ENCODE measurements at places on chromosomes 11 and 22. TPM values are rescaled to one million over a fixed set of nuclear protein-coding genes. Genes with fewer than 3 reads are reported as not detected.

DNA sequence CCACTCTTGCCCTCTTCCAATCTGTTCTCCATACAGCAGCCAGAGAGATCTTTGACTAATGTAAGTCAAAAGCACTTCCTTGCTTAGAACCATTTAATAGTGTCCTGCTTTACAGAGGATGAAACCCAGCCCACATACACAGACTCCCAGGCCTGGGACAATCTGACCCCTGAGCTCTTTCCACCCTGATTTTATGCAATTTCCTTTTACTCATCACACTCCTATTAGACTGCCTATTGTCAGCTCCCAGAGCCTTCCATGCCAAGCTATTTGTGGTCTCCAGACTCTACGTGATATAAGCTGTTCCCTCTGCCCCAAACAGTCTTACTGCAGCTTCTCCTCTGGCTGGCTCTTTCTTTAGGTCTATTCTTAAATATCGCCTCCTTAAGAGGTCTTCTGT lies 28.1 kb downstream of the ME3 start:
- H3K27ac ChIP-seq, result no peak overlapping the region
- H3K4me1 ChIP-seq, result no peaks in the 10 kb centered on the region
- peaks cover 14% of the 10 kb centered on the region for H3K36me3 ChIP-seq
- DNase-seq, result no peak
- H3K27me3 ChIP-seq, result peaks cover 34% of the 10 kb centered on the region

- H3K4me3 ChIP-seq, result no peak overlapping the region
- H3K27me3 ChIP-seq, result no peaks in the 10 kb centered on the region
- H3K27ac ChIP-seq, result no peak overlapping the region
- peak; percentile 32 for DNase-seq
- H3K36me3 ChIP-seq, result no peaks in the 10 kb centered on the region
- no peaks in the 10 kb centered on the region for H3K4me1 ChIP-seq
Measured at GRCh38 chr11:71208011-71208774, 44.2 kb downstream of the SHANK2 start.

DNA sequence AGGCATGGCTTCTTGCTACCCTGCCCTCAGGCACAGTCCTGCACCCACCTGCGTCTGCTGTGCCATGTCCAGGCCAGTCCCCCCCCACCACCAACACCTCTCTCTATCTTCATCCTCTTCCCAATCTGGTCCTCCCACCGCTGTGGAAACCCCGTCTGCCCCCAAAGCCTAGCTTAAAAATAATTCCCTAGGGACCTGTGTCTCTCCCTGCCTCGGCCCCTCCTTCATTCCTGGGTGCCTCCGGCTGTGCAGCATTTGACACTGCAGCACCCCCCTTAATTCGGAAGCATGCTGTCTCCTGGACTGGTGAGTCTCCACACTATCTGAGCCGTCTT lies 2.5 kb upstream of the ASCL2 start:
- no peaks in the 10 kb centered on the region for H3K36me3 ChIP-seq
- peaks cover 6% of the 10 kb centered on the region for H3K27me3 ChIP-seq
- no peak overlapping the region for H3K4me3 ChIP-seq
- no peak for DNase-seq

DNA sequence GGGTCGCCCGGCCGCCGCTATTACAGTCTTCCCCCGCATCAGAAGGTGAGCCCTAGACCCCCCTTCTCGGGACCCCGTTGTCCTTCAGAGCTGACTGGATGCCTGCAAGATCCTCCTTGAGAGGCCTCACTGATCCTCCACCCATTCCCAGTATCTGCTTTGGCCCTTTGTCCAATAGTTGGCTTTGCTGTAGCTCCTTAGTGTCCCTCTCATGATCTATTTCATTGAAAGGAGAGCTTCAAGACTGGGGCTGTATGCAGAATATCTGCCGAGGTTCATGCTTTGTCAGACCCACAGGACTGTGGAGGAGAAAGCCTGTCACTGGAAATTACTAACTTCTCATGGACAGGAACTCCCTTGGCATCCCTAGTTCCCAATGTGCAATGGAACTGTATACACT lies 499 bp downstream of the DLAT start:
- peak overlapping the region; percentile 94 for H3K27ac ChIP-seq
- H3K27me3 ChIP-seq, result no peaks in the 10 kb centered on the region
- peaks cover 5% of the 10 kb centered on the region for H3K36me3 ChIP-seq
- peaks cover 18% of the 10 kb centered on the region for H3K4me1 ChIP-seq

- no peaks in the 10 kb centered on the region for H3K27me3 ChIP-seq
- DNase-seq, result no peak
- H3K36me3 ChIP-seq, result no peaks in the 10 kb centered on the region
- peaks cover 38% of the 10 kb centered on the region for H3K4me1 ChIP-seq
- H3K27ac ChIP-seq, result peak overlapping the region; percentile 77
Measured at GRCh38 chr11:73157101-73158010, 15.2 kb upstream of the FCHSD2 start.

DNA sequence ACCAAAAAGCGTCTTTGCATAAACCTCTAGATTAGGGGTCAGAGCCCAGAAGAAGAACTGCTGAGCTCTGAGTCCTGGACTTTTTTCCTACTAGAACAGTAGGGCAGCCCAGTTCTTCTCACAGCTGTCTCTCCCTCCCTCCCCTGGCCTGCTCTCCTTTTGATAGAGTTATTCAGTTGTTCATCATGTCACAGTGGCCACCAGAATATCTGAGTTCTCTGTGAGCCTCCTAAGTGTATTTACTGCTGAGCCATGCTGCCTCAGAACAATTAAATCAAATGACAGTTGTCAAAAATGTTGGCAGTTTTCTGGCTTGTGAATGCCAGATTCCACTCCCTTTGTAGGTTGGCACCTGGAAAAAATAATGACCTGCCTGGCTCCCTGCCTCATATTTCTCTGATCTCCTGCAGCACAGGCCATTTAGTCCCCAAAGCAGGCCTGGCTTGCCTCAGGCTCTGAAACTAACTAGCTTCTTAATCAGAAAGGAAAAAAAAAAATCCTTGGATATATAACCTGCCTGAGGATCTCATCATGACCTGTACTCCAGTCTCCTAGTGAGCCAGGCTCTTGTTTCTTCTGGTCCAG lies 377.4 kb upstream of the LARGE1 start:
- H3K27me3 ChIP-seq, result no peaks in the 10 kb centered on the region
- H3K4me1 ChIP-seq, result no peaks in the 10 kb centered on the region
- H3K27ac ChIP-seq, result no peak overlapping the region
- DNase-seq, result no peak
- H3K4me3 ChIP-seq, result no peak overlapping the region

- no peak for DNase-seq
- no peak overlapping the region for H3K4me3 ChIP-seq
- H3K4me1 ChIP-seq, result no peaks in the 10 kb centered on the region
Measured at GRCh38 chr11:126072141-126072741, 9.6 kb upstream of the CDON start.

- no peaks in the 10 kb centered on the region for H3K36me3 ChIP-seq
- H3K4me3 ChIP-seq, result no peak overlapping the region
- DNase-seq, result no peak
- H3K27me3 ChIP-seq, result no peaks in the 10 kb centered on the region
- no peak overlapping the region for H3K27ac ChIP-seq
- H3K4me1 ChIP-seq, result no peaks in the 10 kb centered on the region
Measured at GRCh38 chr11:95318498-95318897, 87.5 kb upstream of the SESN3 start.

The KBTBD3 gene
- 2.5 TPM for total RNA-seq

The LRRC74B gene
- not detected for total RNA-seq

The C11orf65 gene
- 0.31 TPM for total RNA-seq

The LRRC75B gene
- 2.3 TPM for total RNA-seq

Data from natural killer cell treated with Interleukin-12 subunit alpha and Interleukin-12 subunit beta and Interleukin-15 and Interleukin-18, amount 100 ng/mL, for 72 hours (primary cell).